SHP77 (cell line): ENCODE measurements at places on chromosomes 2 and 18.

- DNase-seq: no peak
These were observed 222.1 kb downstream of the MTX2 start for GRCh38 chr2:176491172-176491904.

- no peak for DNase-seq
These were observed 61.4 kb downstream of the CYRIA start for GRCh38 chr2:16604236-16604635.

DNA sequence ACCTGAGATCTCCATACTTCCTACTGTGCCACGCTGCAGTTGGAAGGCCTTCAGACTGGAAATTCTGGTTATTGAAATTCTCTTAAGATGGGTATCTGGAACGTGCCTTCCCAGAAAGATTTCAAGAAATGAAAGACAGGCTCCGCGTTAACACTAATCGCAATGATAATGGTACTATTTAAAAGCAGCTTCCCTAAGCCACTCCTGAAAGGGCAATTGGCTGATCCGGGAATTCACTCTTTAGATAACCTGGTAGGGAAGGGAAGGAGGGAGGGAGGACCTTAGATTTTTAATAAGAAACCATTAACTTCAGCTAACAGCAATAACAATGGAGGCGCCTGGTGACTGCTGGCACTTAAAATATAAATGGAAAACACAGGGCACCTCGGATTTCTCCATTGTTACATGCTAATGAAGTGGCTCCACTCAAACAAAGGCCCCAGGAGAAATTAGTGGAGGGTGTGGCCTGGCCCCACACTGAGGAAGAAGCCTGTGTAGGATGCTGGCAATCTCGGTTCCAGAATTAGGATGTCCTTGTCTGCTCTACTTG is 22.5 kb upstream of the MTA3 start:
- DNase-seq: no peak

DNA sequence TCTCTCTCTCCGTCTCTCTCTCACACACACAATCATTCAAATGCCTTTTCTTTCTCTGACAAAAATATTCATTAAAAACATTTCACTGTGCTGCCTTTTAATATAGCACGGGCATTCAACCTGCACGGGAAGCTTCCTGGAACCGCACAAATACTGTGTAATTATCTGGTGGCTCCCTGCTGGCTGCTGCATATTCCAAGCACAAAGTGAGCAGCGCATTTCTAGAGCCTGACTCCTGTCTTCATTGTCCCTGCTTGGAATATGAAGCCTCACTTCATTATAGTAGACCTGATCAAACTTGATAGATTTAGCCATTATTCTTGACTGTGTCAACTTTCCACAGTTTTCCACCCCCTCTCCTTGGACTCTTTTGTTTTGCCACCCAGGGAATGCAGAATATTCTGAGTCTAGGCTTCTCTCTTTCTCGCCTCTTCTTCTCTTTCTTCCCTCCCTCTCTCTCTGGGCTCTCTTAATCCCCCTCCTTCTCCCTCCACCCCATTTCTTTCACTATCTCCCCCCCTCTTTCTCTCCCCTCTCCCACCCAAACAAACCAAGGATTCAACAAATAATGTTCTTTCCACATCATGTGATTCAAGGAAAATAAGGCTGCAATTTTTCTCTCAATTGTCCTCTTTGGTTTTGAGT is 672.1 kb upstream of the FANCL start:
- no peak for DNase-seq

DNA sequence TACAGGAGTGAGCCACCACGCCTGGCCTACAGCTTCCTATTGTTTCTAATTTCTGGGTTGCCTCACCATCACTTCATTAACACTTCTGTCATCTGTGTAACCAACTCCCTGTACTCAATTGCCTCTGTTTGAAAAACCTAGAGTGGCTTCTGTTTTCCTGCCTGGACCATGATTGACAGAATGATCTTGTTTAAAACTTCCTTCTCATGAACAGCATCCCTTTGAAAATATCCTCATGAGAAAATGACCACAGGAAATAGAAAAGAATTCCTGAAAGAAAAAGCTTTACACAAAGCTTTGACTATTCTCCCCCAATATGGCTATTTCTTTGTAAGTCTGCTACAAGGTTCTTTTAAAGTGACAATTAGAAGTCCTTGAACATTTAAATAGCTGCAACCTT is 672.3 kb downstream of the ARHGAP15 start:
- no peak for DNase-seq

DNA sequence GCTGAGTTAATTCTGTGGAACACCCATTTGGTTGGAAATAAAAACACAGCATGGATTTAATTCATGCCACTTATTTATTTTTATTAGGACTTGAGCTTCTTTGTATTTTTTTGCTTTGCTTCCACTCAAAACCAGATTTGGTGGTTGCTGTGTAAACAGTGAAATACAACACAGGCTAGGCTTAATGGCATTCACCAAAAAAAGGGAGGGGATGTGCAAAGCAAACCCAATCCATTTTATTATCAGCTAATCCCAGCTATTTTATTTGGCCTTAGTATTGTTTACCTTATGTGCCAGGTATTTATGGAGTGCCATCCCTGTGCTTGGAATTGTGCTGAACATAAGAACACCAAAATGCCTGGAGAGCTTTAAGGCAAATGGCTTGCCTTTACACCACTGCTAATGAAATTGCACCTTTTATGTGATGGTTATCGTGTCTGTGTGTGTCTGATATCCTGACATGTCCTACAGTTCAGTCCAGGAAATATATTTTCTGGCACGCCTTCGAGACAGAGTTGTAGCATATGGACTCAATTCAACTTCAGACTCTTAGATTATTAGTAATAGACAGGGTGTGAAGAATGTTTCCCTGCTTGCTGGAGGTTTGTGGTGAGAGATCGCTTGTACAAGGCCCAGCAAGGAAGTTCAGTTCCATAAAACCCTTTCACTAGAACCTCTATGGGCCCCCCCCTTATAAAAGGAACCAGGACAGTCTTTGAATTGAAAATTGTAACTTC is 99.6 kb downstream of the PRPF40A start:
- no peak for DNase-seq

DNA sequence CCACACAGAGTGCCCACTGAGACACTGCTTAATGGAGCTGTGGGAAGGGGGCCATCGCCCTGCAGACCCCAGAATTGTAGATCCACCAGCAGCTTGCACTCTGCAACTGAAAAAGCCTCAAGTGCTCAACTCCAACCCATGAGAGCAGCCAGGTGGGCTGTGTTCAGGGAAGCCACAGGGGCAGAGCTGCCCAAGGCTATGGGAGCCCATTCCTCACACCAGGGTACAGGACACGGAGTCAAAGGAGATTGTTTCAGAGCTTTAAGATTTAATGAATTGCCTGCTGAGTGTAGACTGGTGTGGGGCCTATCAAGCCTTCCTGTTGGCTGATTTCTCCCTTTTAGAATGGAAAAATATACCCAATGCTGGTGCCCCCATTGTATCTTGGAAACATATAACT is 17.2 kb downstream of the TPO start:
- DNase-seq: no peak

DNA sequence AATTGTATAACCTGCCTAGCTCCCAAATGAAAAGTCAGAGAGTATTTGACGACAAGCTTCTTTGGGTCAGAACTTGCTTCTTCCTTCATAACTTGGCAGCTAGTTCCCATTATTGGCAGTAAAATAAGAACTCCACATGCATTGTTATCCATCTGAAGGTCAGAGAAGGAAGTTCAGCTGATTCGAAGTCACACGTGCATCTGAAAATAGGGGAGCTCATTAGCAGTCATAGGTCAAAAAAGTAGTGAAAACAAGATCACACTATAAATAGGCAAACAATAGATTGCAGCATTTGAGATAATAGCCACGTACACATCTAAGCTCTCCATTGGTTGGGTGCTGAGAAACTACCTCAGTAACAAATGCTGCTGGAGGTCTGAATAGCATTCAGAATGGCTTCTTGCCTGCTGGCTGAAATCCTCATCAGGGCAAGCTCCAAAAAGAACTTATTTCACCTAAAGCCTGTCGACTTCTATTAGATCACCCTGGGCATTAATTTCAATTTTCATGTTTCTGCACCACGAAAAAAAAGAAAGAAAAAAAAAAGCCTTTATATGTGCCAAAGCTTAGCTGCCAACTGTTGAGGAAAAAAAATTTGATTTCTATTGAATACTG is 1492.9 kb upstream of the CELF4 start:
- DNase-seq: no peak

- no peak for DNase-seq
These were observed 185.9 kb upstream of the NRP2 start for GRCh38 chr2:205496370-205496769.

DNA sequence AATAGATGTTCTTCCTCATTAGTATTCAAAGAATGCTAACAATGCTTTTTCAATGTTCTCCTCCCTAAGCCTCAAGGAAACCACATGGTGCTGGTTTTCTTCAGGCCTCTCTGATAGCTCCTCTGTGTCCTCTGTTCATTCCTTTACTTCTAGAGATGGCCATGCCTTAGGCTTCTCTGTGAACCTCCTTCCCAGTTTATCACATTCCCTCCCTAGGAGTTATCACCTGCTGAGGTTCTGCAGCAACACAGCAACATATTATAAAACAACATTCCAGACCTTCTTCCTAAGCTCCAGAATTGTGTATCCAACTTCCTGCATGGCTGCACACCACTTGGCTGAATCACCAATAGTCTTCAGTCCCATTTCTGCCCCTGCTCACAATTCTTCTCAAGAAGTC is 325.5 kb downstream of the IRS1 start:
- DNase-seq: no peak

DNA sequence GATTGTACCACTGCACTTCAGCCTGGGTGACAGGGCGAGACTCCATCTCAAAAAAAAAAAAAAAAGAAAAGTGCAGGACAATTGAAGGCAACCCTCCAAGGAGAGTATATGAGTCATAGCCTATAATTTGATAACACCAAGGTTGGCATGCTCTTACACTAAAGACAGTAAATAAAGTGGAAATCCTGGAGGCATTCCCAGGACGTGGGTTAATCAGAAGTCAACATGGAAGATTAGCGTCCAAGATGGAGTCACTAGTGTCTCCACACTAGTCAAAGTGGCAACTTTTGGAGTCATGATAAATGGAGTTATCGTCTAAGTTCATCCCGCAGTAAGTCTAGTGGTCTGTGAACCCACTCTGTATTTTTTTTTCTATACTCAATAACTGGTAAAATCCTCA is 21.2 kb upstream of the UGGT1 start:
- no peak for DNase-seq

DNA sequence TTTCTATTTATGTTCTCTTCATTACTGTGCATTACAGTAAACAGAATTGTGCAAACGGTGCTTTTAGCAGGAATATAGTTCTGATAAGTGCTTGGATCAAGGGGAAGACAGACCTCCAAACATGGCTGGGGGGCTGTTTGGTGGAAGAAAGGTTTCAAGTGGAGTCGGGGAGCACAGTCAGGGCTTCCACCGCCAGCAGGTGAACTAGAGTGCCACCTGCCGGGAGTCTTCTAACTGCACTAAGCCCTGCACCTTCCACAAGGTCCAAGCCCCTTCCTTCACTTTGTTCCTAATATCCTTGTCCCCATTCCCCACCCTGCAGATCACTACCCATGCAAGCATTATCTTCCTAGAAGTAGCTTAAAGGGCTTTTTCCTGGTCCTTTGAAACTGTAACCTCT is 11.1 kb downstream of the ONECUT2 start:
- DNase-seq: peak; percentile 44

- DNase-seq: no peak
These were observed 37.2 kb upstream of the STAT1 start for GRCh38 chr2:191051177-191051576.

GRCh38 chr2:7132753-7133152 is 215.5 kb downstream of the RNF144A start:
- DNase-seq: no peak

GRCh38 chr2:88545118-88545517 is 82.1 kb downstream of the EIF2AK3 start:
- no peak for DNase-seq

GRCh38 chr2:232008907-232009638 is 47.6 kb downstream of the DIS3L2 start:
- DNase-seq: no peak

- DNase-seq: no peak
These were observed 114.6 kb upstream of the CCDC68 start for GRCh38 chr18:55073834-55074233.

DNA sequence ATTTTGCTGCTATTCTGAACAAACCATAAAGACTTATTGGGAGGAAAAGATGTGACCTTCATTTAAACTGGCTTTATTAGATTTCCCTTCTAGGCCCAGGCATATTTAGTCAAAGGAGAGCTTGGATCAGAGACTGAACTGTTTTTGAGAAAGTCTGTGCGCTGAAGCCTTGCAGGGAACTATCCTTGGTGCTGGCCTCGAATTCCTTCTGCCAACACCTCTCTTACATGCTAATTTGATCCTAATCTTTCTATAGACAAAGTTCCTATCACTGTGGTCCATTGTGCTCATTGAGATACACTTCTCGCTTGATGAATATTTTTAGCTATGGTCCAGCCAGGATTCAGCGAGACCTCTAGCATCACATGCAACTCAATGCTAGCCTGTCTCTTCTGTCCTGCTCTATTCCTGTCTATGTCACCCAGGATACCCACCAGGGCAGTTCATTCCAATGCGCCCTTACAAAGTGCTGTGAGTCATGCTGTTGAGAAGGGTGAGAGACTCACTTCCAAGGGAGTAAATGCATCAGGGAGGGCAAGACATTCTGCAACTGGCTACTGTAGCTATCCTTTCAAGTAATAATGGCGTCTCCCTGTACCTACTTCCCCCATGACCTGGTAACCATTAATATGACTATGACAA is 356.7 kb upstream of the LYPD1 start:
- DNase-seq: no peak

GRCh38 chr18:9150121-9150520 is 13.5 kb downstream of the ANKRD12 start:
- DNase-seq: no peak

DNA sequence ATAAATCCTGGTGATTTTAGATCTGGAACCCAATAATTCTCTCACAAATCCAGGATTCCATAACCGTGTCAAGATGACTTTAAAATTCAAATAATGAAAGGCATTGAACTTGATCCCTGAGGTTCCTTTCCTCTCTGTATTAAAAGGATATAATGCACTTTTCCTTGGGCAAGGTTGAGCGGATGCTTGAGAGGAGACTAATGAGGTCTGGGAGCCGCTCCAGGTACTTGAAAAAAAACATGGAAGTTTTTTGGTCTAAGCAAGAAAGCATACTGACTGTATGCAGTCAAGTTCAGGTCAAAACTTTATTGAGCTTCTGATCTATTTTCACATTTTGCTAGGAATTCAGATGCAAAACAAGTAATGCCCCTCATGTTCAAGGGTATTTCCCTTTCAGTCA is 318.5 kb downstream of the RAD51AP2 start:
- no peak for DNase-seq

DNA sequence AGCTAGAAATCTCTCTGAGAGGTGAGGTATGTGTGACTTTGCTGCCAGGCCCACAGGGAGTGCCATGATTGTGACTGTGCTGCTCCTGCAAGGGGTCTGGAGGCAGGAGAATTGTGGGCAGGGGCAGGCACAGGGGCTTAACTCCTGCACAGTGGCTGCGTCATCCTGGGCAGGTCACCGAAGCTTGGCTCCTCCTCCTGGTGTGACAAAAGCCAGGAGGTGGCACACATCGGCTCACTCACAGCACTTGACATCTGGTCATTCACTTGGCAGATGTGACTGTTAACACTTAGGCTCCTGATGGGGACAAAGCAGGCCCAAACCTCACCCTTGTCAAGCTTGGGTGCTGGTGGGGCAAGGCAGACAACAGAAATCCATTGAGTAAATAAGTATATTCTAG is 36.4 kb upstream of the GLI2 start:
- no peak for DNase-seq
